Osteoblast (primary cell): ENCODE measurements at places on chromosomes 7 and 10.

- DNase-seq, result no peak
Observed at GRCh38 chr10:88831709-88832108, 19.9 kb downstream of the ANKRD22 start.

GRCh38 chr10:73965890-73966768, 31.8 kb upstream of the VCL start:
- peak; percentile 91 for DNase-seq

DNA sequence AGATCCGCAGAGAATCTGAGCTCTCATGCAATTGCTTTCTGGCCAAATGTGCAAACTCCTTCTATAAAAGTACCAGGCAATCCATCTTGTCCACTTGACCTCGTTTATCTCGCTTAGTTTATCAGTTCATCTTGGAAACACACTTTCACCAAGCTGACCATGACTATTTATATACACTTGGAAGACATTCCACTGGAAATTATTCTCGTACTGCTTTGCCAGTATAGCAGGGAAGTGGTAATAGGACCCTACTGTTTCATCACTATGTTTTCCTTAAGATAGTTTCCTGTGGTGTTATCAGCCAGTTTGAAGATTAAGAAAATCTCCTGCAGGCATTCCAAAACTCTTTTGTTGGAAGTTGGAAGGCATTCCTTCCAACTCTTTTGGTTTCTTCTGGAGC, 115.3 kb upstream of the FAM171A1 start:
- peak; percentile 53 for DNase-seq

DNA sequence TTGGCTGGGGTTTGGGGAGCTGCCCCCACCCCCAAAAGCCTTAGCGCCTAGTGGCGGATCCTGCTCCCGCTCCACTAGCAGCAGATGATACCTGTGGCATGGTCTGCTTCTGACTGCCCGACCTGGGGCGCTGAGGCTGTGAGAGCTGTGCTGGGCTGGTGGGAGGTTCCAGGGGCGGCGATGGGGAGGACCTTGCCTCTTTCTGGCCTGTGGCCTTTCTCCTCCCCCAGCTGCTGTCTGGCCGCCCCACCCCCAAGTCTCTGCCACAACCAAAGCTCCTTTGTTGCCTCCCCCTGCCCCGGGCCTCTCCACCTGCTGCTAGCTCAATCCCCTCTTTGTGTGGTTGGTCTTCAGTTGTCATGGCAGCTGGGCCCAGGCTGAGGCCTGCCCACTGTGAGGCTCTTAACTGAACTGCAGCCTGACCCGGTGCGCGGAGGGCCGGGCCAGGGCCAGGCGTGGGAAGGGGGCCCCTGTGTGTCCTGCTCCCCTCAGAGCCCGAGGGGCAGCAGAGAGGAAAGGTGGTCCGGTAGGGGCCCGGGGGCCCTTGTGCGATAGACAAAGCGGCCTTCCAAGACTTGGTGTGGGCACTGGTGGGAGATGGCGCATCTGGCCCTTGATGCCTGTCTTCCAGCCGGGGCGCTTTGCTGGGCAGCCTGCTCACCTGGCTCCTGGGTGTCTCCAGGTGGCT, 4.7 kb downstream of the ZNF775 start:
- DNase-seq, result peak; percentile 67

- peak; percentile 41 for DNase-seq
Observed at GRCh38 chr10:100183481-100183880, 2.3 kb downstream of the ERLIN1 start.

GRCh38 chr7:142562688-142563087, 186.6 kb upstream of the PRSS1 start:
- DNase-seq, result no peak

DNA sequence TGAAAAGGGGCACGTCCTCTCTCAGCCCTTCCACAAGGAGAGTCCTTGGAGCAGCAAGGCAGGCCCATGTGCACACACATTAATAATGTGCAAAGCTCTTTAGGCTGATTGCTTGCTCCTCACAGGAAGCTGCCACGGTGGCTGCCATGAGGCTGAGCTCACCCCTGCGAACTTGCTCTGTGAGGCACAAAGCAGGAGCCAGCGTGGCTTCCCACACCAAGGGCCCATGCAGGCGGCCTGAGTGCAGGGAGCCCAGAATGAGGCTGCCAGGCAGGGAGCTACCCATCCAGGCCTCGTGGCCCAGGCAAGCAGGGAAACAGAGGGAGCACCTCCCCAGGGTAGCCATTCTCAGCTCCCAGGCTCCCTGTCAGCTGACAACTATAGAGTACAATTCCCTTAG, 242.9 kb downstream of the GRID1 start:
- no peak for DNase-seq

- DNase-seq, result no peak
Observed at GRCh38 chr7:157358753-157359096, 21.9 kb downstream of the DNAJB6 start.

DNA sequence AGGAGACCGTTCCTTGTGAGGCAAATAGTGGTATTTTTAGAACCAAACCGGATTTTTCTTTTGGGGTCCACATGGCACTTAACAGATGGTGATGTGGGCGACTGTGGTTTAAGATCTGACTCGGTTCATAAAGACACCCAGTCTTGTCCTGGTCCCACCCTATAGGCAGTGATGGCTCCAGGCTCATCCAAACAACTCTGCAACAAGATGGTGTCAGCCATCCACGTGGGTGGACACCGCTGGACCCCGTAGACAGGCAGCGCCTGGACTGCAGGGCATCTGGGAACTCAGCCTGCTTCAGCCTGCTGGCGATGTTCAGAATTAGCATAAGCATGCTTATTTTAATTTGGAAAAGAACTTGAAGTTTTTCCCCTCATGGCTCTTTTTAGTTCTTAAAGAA, 258.4 kb upstream of the FZD1 start:
- DNase-seq, result no peak

GRCh38 chr7:159020987-159021386, 123.7 kb downstream of the VIPR2 start:
- DNase-seq, result no peak

GRCh38 chr10:88958721-88959120, 6.1 kb upstream of the ACTA2 start:
- no peak for DNase-seq

- DNase-seq, result no peak
Observed at GRCh38 chr10:74738052-74738451, 88.3 kb upstream of the KAT6B start.
